Left cardiac atrium (tissue), 4 donors: ENCODE measurements at places on chromosomes 3 and 15. TPM values are rescaled to one million over a fixed set of nuclear protein-coding genes. Genes with fewer than 3 reads are reported as not detected.

- DNase-seq, result no peak
Observed at GRCh38 chr15:51103330-51103729, 8.6 kb upstream of the TNFAIP8L3 start.

GRCh38 chr3:29746163-29746760, 465.4 kb downstream of the RBMS3 start:
- DNase-seq, result no peak

PLA2G4E gene
- not detected for total RNA-seq

GCNT3 gene
- 0.05 TPM for total RNA-seq

PEX5L gene
- total RNA-seq, result 1.4 TPM

UBAP1L gene
- 2.1 TPM for total RNA-seq

PCSK6 gene
- total RNA-seq, result 14.5 TPM

FBXW12 gene
- total RNA-seq, result not detected
